ENCODE measurements at places on chromosomes 7 and 10.

GRCh38 chr10:58756130-58756719 is 243.6 kb downstream of the BICC1 start:
- ATAC-seq, result peak; percentile 44

- ATAC-seq, result no peak
Observed at GRCh38 chr7:51029701-51030191, 247.1 kb upstream of the GRB10 start.

DNA sequence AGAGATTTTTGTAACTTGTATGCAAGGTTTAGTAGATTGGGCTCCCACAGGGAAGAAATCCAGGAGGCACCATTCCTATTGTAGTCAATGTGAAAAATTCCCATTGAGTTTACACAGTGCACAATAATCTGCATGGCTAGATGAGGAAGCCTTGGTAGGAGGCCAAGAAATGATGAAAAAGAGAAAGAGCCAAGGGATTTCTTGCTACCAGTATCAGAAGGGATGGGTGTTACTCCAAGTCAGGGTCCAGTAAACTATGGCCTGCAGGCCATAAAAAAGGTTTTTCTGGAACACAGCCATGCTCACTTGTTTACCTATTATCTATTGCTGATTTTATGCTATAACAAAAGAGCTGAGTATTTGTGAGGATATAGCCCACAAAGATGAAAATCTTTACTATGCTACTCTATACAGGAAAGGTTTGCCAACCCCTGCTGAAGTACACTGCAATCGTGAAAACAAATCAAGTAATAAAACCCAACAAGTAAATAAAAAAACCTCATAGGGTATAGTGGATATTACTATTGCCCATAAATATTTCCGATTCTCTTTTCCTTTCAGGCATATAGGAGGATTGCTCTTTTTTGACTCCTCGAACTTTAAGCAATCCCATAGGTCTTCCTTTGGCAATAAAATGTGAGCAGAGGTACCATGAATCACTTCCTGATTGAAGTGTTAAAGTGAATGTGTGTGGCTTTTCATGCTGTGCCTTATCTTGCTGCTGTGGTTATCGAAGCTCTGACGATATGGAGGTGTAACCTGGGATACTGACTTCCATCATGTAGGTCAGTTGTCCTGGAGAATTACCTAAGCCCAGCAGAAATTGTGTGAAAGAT is 256.3 kb upstream of the MAGI2 start:
- ATAC-seq, result no peak

DNA sequence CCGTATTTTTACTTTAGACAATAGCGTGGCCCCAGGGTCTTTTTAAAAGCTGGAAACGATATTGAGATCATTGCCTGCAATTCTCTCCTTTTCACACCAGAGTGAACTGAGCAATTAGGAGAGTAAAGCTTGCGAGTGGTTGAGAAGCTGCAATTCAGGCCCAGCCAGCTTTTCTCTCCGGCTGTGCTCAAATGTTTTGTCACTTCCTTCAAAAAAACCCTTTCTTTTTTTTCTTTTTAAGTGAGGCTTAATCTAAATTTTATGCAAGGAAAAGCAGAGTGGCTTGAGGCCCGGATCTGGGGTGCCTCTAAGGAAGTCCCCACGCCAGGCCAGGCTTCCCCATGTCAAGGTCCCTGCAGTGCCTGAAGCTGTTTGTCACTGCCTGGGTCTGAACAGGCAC is 433.9 kb downstream of the GLRX3 start:
- no peak for ATAC-seq

- ATAC-seq, result no peak
Observed at GRCh38 chr10:73859428-73859783, 14.9 kb downstream of the CAMK2G start.

DNA sequence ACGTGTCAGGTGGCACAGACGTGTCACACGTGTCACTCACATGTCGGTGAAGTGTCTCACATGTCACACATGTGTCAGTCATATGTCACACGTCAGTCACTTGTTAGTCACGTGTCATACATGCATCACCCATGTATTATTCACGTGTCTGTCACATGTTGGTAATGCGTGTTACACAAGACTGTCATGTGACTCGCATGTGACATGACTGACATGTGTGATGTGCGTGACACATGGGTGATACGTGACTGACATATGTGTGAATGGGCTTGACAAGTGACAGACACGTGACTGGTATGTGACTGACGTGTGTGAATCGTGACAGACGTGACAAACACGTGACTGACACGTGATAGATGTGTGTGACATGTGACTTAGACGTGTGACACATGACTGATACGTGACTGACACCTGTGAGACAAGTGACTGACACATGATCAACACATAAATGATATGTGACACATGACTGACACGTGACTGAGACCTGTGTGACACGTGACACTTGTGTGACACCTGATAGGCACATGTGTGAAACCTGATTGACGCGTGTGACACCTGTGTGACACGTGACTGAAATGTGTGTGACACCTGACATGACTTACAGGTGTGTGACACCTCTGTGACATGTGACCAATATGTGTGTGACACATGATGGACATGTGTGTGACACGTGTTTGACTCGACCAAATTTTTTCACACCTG is 56.1 kb downstream of the ZNF92 start:
- ATAC-seq, result no peak

DNA sequence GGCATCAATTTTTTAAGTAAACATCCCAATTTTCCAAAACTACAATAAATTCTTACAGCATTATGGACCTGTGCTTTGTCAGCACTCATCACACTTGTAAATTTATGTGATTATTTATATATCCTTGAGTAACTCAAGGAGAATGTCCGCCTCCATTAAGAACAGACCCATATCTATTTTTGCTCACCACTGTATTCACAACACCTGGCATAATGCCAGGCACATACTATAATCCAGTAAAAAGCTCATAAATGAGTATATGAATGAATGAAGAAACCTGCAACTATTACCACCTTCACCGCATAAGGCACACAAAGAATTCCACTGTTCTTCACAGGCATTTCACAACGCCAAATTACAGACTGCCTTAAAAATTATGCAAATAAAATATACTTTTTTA is 46.9 kb downstream of the MINDY3 start:
- ATAC-seq, result no peak

- no peak for ATAC-seq
Observed at GRCh38 chr7:35755711-35756110, 45.1 kb upstream of the SEPTIN7 start.

GRCh38 chr10:30820261-30820991 is 190.9 kb upstream of the LYZL2 start:
- peak; percentile 71 for ATAC-seq

- ATAC-seq, result no peak
Observed at GRCh38 chr10:119320981-119321380, 113.6 kb downstream of the GRK5 start.

GRCh38 chr7:5672468-5672867 is 109.0 kb downstream of the RNF216 start:
- ATAC-seq, result no peak

DNA sequence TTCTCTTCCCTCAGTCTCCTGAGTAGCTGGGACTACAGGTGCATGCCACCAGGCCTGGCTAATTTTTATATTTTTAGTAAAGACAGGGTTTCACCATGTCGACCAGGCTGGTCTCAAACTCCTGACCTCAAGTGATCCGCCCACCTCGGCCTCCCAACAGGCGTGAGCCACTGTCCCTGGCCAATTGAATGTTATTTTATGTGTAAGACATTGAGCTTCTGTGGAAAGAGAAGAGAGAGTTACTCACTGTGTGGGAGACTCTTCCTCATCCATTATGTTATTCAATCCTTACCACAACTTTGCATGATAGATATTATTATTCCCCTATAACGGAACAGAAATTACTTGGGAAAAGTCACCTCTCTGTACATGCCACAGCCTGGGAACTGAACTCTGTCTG is 32.6 kb upstream of the MXI1 start:
- no peak for ATAC-seq

DNA sequence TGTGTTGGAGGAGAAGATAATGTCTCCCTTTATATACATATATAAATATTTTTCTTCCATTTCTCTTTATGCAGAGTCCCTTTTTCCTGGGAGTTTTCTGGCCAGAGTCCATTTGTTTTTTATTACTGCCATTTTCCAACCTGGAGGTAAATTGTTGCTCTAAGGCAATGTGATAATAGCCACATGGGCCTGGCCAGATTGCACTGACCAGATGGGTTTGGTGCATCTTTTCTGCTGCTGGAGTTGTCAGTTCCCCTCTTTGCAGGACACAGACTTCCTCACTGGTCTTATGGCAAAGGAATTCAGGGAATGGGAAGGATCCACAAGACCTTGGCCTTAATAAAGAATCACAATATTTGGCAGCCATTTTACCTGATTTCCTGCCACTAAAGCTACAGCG is 254.9 kb downstream of the SORCS3 start:
- ATAC-seq, result no peak

DNA sequence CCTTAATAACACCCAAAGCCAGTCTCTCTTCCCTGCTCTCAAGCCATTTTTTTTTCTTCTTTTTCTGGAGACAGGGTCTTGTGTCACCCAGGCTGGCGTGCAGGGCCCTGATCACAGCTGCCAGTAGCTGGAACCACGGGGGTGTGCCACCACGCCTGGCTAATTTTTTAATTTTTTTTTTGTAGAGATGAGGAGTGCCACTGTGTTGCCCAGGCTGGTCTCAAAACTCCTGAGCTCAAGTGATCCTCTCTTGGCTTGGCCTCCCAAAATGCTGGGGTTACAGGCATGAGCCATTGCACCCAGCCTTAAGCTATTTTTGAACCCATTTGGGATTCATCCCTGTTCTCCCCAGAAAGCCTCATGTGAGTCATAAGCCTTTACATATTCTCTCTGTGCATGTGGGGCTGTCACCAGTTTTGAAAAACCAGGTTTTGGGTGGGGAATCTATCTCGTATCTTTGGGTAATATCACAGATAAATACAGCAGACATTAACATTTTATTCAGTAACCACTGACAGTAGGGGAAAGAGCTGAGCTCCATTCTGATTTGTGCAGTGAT is 15.5 kb downstream of the ZNF487 start:
- no peak for ATAC-seq

DNA sequence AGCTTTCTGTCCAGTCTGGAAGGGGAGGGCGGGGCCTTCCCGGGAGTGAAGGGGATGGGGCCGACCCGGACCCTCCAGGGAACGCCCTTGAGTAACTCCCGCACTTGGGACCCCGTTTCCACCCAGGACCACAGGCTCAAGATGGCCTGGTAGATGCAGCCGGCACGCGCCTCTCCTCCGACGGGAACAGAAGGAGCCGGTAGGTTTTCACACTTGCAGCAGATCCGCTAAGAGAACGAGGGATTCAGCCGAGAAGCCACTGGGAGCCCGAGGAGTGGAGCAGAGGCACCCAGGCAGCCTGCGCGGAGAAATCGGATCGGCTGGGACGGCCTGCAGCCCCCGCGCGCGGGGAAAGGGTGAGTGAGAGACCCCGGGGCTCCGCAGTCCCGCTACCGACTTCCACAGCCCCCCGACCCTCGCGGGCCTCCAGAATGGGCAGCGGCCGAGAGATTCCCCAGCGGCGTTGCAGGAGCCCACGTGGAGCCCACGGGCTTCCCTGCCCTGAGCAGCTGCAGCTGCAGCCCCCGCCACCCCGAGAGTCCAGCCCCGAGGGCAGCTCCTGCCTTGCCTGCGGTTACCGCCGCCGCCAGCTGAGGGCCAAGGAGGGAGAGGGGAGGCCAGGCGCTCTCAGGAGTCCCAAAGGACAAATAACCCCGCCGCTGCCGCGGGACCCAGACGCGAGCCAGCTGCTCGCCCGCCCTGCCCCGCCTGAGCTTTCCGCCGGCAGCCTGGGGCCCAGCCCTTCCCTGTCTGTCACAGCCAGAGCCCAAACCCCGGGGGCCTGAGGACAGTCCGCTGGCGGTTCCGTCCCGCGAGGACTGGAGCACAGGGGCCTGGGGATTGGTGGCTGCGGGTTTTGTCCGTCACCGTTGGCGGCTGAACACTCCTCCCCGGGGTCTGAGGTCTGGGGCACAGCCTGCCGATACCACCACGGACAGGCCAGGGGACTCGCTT is 21.8 kb downstream of the IFT22 start:
- peak; percentile 58 for ATAC-seq

- no peak for ATAC-seq
Observed at GRCh38 chr7:117731455-117731854, 141.8 kb downstream of the CTTNBP2 start.

DNA sequence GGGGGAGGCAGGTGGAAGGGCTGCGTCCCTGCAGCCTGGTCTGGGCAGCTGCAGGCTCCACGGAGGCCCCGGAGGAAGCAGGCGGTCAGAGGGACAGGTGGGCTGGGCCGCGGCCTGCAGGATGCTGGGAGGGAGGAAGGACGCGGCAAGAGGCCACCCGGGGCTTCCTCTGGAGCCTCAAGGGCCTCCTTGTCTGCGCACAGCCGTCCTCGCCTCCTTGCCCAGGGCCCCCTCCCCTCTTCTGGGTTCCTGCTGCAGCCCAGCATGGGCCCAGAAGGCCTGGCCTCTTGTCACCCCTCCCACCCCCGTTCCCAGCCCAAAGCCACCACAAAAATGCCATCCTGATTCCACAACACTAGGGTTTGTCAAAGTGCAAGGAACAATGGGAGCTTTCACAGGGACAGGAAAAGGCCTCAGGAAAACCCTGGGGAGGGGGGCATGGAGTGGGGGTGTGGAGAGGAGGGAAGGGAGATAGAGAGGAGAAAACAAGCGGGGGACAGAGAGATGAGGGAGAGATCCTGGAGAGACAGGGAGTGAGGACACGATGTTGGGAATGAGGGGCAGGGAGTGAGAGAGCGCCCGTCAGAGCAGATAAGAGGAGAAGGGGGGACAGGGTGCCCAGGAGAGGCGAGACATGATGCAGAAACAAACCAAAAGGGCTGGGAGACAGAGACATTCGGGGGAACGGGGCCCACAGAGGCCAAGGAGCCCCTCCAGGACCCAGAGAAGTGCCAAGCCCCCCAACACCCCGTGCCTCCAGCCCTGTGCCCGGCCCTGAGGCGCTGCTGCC is 41.8 kb downstream of the ZCCHC24 start:
- ATAC-seq, result no peak

GRCh38 chr10:13046851-13047528 is 45.5 kb upstream of the CCDC3 start:
- ATAC-seq, result no peak

DNA sequence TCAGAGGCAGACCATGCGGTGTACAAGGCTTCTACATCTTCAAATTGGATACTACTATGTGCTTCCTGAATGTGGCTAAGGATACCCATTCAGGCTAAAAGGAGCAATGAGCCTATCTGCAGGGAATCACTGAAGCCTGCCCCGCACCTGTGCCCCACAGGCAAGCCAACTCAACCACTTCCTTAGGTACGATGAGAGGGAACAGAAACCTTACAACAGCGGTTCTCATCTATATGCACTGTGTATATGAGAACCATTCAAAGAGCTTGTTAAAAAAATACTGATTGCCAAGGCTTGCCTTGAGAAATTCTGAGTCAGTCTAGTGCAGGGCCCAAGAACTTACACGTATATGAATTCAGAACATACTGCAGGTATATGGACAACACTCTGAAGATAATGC is 679.6 kb downstream of the PARD3 start:
- no peak for ATAC-seq

DNA sequence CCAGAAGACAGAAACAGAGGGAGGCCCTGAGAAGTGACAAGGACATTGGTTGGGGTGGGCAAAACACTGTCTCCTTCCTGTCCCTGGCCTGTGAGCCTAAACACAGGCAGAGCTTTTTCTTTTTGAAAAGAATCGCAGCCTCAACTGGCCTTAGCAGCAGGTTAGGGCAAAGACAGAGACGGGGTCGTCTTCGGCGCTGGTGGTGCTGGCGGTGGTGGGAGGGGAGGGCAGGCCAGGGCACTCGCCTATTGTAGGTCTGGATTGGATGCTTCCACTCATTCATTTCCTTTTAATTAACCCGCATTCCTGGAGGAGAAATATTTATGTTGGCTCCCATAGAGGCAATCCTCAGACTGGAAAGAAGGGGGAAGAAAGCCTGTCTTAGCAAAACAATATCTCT is 22.6 kb downstream of the WNT8B start:
- ATAC-seq, result no peak

- ATAC-seq, result no peak
Observed at GRCh38 chr10:12876266-12876665, 125.2 kb downstream of the CCDC3 start.
